ENCODE measurements at places on chromosomes 2 and 18.
A peak's percentile ranks its signal among the peaks of the same experiment; 100 is the strongest.

DNA sequence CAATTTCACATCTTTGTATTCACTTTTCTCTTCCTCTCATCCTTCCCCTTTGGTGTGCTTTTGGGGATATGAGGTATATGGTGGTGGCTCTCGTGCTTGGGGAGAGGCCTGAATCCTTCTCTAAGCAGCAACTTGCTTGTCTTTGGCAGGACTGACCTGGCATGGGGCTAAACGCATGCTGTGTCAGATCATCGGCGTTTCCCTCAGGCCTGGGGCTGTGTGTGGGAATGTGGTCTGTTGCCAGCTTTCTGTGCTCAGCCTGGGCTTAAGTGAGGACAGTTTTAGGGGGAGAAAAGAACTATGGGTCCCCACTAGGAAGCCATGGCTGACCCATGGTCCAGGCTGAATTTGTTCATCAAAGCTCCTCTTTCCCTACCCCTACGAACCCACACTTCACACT is 60.7 kb downstream of the TET3 start:
- no peak for DNase-seq

DNA sequence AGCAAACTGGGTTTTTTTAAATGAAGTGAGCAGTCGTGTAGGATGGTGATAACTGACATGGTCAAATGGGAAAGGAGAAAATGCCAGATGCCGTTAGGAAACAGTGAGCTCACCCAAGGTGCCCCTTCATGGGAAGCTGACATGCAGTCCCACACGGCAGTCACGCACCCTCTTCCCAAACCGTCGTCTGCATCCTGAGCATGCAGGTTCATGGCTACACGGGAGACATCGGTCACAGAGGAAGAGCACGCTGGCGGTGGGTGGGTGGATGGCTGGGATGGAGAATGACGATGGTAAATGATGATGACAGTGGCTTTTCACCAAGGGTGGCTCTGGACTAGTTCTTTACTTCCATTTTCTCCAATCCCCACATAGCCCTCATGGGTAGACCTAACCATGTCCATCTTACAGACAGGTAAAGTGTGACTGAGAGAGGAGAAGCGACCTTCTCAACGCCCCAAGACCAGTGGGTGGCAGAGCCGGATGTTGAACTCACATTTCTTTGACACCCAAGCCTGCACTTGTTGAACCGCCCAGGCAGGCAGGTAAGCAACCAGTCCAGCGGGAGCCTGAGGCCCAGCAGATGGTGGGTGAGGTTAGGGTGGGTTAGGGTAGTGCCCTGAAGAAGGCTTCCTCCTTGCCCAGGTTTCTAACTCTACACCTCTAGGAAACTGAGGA is 44.5 kb downstream of the TNS1 start:
- DNase-seq: no peak

- DNase-seq: no peak
These were observed 2.4 kb upstream of the FSIP2 start for GRCh38 chr2:185736210-185736609.

- DNase-seq: no peak
These were observed 59.9 kb upstream of the REG3A start for GRCh38 chr2:79219383-79219988.

DNA sequence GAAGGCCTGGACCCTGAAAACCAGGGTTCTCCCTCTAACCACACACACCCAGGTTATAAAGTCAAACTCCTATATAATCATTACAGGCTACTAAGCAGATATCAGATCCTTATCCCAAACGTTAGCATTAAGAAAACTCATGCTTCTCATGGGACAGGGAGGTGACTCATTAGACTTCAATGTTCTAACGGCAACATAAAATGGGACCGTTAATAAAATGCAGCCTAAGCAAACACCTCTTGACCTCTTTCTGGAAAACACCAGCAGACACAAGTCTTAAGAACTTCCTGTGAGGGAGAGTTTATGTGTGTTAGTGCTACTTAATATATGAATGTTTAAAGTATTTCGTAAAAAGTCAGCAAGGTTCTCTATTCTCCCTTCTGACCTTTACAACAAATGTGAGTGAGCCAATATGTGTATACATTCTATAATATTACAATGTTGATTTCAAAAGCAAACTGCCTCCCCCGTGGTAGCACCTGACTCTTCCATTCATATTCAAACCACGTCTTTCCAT is 31.7 kb downstream of the LPIN2 start:
- DNase-seq: no peak

GRCh38 chr2:145154731-145155130 is 634.8 kb upstream of the ZEB2 start:
- DNase-seq: no peak

GRCh38 chr2:80896576-80896975 is 592.0 kb upstream of the LRRTM1 start:
- no peak for DNase-seq

DNA sequence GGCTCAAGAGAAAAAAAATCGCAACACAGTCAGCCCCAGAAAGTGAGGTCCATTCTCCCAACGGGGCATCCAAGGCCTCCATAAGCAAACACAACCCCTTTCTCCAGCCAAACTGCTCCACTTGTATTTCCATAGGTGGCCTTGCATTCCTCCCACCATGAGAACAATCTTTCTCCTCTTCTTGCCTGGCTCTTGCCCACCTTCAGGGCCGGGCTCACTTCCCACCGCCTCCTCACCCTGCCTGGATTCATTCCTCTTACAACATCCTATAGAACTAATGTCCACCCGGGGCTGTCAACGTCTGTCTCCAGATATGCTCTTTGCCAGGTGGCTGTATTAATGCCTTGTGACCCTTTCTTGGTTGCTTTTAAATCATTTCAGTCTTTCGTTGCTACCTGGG is 124.5 kb downstream of the SMAD7 start:
- DNase-seq: peak; percentile 71

GRCh38 chr2:108444941-108445840 is 3.8 kb upstream of the GCC2 start:
- DNase-seq: no peak

DNA sequence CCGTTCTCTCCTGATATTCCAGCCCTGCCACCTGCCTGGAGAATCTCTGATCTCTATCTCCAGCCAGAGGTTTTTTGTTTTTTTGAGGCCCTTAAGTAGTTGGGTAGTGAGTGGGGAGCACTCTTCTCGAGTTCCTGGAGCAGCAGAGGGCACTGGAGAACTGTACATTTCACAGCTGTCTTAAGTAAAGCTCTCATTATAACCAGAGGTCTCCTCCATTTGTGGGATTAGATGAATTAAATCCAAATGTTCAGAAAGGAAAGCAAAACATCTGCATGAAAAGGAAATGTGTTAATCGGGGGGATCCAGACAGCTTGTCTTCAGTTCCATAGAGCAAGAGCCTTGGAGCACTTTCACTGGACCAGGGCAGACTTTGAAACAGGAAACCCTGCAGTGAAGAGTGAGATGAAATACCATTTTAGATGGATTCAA is 32.8 kb downstream of the AOX1 start:
- DNase-seq: no peak

DNA sequence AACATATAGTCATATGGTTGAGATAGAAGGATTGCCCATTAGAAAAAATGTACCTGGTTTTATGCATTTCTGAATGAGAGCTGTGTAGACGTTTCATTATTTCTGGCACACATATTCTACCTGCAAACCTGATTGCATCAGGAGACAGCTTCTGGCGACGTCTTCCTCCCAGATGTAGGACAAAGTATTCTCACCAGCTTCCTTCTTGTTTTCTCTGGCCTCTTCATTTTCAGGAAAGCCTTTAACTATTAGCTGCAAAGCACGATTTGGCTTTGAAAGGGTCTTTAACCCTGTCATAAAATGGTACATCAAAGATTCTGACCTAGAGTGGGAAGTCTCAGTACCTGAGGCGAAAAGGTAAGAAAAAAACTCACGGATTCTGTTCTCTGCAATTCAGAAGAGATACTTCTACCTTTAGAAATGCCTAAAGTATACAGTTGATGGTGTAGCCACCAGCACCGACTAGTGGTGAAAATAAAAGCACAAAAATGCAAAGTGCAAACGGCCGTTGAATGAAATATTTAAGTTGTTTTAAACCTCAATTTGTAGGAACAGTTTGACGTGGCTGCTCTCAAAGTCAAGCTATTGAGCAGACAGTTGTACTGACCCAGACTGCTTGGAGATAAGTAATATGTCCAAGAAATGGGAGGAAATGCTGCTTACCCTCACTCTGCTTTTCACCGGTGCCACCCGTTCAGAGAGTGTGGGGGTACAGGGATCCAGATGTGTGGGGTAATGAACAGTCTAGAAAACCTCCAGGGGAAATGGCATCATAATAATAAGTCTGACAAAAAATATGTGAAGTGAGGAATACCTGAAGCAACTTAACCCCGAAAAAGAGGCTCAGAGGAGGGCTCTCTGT is 20.2 kb downstream of the IL18RAP start:
- no peak for DNase-seq

DNA sequence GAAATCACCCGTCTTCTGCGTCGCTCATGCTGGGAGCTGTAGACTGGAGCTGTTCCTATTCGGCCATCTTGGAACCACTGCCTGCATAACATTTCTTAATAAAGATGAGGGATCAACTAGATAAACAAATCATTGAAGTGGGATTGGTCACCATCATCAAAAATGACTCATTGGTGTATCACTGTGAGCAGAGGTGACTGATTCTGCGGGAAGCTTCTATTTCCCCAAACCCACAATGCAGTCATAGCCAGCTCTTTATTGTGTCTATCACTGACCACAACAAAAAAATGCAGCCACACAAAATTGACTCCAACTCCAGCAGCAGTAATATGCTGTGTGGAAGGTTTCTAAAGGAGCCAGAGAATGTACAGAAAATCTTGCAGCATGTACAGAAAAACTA is 630.7 kb upstream of the HS6ST1 start:
- no peak for DNase-seq

- DNase-seq: no peak
These were observed 1071.3 kb upstream of the ZEB2 start for GRCh38 chr2:145591109-145591809.

DNA sequence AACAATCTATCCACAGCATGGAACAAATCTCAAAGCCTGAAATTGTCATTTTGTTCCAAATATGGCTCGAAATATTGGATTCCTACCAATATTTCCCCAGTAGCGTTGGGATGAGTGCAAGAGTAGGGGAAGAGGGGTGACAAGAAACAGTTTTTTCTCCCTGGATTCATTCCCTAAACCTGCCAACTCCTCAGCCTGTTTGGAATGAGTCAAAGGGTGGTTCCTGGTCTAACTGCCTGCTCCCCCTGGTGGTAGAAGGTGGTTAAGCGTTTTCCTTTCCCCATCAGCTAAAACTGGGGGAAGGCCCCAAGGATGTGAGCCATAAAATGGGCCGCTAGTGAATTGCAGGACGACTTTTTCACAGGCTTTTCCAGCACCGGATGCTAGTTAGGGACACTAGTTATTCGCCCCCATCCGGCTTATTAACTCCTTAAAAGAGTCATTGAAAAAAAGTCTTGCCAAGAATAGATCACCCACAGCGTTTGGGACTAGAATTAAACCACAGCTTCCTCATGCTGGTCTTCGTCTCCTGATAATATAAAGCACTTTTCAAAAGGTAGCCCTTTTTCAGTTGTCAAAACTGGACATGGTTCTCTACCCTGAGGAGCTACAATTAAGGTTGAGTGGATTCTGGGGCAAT is 72.5 kb downstream of the DHRS9 start:
- DNase-seq: no peak

DNA sequence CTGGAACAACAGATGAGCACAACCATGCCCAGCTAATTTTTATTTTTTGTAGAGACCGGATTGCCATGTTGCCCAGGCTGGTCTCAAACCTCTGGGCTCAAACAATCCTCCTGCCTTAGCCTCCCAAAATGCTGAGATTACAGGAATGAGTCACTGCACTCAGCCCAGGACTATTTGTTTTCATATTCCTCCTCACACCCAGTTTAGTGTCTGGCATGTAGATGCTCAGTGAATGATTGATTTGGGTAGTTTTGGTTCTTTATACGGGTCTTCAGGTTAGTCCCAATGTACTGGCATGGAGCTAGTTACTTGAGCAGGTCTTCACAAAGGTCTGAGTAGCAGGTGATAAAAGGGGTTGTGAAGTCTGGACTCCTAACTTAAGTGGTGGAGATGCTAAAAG is 6.2 kb downstream of the EIF2B4 start:
- DNase-seq: no peak

- DNase-seq: no peak
These were observed 644.4 kb downstream of the PLCL1 start for GRCh38 chr2:198448789-198449188.

Measured in coronary artery (tissue), 2 donors.